ENCODE measurements at places on chromosomes 5 and 9.

GRCh38 chr9:107735821-107736220 is 246.3 kb upstream of the KLF4 start:
- DNase-seq = no peak

GRCh38 chr5:159955056-159955624 is 38.9 kb downstream of the ADRA1B start:
- DNase-seq = no peak

DNA sequence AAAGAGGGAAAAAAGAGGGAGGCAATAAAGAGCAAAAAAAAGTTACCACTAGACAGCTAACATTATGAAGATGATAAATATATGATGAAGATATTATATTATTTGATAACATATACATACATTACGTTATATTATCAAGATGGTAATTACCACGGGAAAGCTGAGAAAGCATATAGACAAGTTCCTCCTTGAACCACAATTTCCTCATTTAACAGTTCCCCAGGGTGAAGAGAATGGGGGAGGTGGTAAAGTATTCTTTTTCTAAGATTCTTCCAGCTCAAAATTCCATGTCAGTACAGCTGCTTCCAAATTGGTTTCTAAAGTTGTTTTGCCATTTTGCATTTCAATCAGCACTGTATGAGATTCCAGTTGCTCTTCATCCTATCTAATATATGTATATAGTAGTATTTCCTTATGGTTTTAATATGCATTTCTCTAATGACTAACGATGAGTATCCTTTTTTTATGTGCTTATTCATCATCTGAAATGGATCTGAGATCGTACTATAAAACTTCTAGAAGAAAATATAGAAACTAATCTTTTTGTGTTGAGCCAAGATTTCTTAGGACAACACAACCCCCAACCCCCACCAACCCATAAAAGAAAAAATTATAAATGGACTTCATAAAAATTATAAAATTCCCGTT is 49.5 kb upstream of the C9orf72 start:
- DNase-seq = no peak

GRCh38 chr9:84067821-84068220 is 87.2 kb downstream of the RMI1 start:
- DNase-seq = no peak

DNA sequence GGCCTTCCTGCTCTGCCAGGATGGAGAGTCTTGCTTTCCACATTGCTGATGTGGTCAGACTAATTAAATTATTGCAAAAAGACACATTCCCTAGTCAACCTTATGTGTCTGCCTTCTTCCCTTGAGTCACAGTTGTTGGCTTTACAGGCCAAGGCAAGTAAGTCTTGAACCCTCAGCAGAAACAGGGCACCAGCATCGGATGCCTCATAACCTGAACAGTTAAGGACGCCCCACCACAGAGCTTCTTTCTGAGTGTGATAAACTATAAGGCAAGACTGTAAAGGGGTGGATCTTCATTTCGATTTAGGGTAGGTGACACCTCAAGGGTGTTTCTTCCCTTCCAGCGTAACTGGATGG is 670 bp upstream of the KIF2A start:
- no peak for DNase-seq

DNA sequence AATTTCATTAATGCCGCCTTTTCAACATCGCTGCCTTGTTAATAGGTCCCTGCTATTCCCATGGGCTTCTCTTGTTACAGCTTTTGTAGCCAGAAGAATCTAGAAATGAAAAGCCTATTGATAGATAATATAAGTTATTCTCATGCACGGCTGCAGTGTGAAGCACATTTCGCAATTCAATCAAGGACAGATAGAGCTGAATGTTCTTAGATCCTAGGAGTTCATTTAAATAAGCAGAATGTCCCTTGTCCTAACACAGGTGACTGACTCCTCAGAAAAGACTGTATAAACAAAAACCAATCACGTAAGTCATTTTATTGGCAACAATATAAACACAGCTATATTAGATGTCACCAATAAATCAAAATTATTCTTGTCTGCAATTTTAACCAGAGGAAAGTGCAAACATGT is 9.4 kb downstream of the GLIS3 start:
- no peak for DNase-seq

- DNase-seq = no peak
Observed at GRCh38 chr9:14909961-14910805, at the start of gene FREM1. Gene FREM1 (minus strand): TSS chr9:14910428. CDS start chr9:14868977, 41,451 bp downstream.

DNA sequence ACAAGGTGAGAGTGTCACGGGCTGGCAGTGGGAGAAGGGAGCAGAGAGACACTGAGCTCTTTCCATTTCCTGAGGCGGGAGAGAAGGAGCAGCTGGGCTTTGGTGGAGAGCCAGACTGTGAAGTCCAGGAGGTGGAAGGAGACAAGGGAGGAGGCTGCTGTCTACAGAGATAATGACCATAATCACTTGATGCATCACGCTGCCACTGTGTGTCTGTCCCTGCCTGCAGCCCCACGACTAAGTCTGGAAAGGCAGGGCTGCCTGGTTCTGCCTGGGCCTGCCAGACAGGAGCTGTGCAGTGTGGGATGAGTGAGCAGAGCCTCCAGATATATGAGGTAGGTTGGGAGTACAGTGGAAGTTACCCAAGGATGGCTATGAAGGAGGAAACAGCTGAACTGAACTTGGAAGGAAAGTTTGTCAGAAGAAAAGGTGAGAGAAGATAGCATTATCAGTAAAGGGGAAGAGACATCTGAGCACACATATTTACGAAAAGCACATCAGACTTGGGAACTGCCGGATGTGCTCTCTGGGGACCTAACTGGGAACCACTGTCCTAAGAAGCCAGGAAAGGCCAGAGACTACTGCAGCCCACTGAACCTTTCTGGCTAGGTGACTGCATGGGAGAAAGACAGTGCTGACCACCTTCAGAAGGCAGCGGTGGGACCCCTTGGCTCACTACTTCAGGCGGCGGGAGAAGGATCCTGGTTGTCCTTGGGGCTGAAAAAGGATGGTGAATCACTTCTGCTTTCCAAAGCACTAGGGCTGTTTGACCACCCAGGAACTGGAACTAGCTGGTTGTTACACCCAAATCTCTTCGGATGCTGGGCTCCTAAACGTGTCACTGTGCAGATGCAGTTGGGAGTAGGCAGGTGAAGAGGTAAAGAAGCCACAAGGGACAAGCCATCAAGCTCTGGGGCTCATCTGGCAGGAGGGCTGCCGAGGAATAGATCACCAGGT is 12.8 kb upstream of the DDX41 start:
- no peak for DNase-seq

GRCh38 chr5:165134155-165134554 is 1628.7 kb downstream of the MAT2B start:
- no peak for DNase-seq

- no peak for DNase-seq
Observed at GRCh38 chr5:36815871-36816270, 60.7 kb upstream of the NIPBL start.

GRCh38 chr9:129027685-129028191 is 393 bp downstream of the SH3GLB2 start:
- DNase-seq = no peak

DNA sequence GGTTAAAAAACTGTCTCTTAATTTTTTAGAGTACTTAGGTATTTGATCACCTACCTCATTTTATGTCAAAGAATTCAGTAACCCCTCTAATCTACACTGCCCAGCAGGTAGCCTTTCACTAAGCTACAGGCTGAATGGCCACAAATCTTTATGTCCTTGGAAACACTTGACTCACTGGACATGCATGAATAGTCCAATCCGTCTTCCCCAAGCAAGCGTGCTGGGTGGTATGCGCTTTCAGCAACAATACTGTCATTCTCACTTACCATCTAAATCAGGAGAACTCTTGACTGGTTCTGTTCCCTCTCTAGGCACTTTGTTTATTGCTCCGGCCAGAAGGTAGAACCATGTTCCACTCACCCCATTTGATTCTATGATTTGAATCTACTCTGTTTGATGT is 73.1 kb downstream of the TRPM3 start:
- no peak for DNase-seq

DNA sequence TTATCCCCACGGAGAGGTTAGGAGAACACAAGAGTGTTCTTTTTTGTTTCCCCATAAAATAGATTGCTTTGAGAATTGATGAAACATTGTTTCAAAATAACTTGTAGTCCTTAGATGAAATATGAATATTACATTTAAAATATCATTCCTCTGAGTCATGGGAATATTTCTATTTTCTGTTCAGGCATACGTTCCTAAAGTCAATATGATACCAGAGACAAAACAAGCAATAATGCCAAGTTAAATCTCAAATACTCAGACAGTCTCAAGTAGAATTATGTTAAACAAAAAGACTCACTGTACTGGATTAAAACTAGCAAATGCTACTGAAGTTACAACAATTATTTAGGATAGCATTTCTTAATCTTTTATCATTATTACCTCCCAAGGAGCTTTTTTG is 111.7 kb upstream of the C6 start:
- DNase-seq = no peak

DNA sequence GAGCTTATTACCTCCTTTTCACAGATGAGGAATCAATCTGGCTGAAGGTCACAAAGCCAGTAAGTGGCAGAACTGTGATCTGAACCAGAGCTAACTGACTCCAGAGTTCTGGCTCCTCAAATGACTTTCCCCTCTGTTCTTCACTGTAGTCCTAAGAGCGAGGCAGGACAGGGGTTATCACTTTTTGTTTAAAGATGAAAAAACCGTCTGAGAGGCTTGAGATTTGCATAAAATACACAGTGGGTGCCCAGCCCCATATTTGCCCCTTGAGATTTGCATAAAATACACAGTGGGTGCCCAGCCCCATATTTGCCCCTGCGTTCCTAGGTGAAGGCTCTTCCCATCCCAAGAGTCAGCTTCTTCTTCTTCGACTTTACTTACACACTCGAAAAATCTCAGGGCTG is 667 bp downstream of the FBXO10 start:
- no peak for DNase-seq

DNA sequence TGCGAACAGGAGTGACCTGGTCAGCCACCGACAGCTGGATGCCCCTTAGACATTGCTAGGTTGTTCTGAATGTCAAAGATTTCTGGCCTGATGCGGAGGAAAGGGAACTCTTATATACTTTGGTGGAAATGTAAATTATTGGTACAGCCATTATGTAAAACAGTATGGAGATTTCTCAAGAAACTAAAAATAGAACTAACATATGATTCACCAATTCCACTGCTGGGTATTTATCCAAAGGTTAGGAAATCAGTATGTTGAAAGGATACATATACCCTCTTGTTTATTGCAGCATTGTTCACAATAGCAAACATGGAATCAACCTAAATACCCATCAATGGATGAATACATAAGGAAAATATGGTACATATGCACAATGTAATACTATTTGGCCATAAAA is 31.8 kb downstream of the DMRT3 start:
- no peak for DNase-seq

DNA sequence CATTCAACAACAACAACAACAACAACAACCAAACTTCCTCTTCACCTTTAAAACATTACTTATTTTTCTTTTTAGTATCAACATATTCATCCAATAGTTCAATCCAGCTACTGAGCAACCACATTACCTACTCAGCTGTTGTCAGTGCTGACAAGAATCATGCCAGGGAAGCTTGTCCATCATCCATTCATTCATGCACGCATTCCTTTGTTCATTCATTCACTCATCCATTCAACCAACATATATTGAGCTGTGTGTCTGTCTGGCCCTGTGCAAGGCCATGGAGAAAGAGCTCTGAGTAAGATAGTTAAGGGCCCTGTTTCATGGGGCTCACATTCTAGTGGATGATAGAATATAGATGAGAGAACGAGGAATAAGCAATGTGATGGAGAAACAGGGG is 80.2 kb upstream of the TBC1D2 start:
- DNase-seq = no peak

DNA sequence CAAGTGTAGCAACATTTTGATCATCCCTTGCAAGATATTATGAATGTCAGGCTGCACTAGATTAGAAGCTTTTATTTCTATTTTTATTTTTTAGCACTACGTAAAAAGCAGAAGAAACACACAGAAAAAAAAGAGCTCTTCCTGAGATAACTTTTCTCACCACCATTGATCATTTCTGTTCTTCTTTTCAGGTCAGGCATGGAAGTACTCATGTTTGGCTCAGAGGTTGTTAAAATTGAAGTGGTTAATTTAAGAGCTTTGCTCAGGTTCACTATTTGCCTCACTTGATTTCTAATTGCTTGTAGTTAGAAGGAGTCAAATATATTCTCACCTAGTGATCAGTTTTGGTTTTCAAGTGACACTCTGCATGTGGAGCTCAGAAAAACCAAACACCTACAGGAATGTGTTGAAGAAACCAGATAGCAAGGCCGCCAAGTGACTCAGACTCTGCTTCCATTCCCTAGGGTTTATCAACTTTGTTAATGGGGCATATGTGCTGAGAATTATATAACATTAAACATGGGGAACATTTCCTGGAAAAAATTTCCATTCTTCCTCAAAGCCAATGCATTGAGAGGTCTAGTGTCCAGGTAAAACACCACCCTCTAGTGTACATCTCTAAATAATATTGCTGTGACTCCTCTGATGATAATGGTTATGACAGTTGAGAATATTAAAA is 679.8 kb downstream of the CETN3 start:
- no peak for DNase-seq

GRCh38 chr5:38039826-38040225 is 200.0 kb upstream of the GDNF start:
- DNase-seq = no peak

DNA sequence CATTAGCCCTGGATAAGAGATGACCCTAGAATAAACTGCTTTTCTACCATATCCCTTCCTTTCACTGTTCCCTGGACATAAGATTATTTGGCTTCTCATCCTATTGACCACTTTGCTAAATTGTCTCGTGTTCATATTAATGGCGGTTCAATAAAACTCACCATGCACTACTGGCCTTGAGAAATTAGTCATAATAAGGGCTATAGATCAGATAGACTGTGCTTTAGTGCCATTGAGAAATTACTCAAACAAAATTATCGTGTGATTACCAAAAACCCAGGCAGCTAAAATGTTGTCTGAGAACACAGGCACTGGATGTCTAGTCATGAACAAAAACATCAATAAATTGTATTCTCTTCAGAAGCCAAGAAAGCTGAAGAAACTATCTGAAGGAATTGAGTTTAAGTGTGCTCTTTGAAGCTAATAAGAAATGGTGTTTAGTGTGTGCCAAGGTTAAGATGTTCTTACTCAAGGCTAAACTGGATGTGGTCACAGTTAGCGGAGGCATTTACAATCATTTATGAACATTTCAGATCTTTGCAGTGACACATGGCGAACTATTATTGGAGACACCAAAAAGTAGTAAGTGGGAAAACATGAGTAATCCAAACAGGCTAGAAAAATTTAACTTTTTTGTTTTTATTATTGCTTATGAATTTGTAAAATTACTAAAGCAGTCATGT is 460.4 kb upstream of the RORB start:
- DNase-seq = no peak

DNA sequence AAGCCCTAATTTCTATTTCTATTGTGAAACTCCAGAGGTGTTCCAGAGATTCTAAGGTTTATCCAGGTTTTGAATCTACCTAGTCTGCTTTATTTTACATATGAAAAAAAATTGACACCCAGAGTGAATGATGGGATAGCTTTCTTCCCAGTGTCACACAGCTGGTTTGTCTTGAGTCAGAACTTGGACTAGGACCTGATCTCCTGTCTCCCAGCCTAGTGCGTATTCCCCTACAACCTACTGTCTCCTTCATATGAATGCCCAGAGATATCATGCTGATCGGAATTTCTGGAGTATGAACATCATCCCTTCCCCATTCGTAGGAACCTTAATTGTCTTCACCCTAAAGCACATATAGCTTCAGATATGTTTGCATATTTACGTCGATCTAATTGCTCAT is 524.2 kb downstream of the SPATA31D1 start:
- no peak for DNase-seq

- DNase-seq = no peak
Observed at GRCh38 chr5:64557911-64558310, 52.1 kb downstream of the RGS7BP start.

Measured in CD4-positive, alpha-beta T cell treated with Interleukin-21 for 1 hour (primary cell).